ENCODE measurements at places on chromosomes 1 and 21.

DNA sequence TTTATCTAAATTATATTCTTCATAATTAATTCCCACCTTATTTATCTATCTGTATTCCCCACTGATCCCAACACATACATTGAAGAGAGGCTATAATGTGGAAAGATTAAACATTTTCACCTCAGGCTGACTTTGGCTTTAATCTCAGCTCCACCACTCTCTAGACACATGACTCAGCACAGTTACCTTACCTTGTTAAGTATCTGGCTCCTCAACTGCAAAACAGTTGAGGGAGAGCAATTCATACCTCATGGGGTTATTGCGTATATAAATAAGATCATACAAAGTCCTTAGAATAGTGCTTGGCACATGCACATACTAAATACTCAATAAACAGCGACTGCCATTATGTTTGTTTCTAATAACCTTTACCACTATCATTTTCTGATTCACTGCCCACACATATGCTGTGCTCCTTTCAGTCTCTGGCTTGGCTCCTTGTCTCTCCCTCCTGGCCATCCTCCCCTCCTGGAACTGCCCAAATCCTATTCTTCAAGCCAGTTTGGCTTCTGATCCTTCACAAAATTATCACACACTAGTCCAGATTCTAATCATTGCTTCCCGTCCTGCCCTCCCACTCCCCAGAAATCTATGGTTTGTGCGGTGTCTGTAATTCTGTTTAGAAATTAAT, 50.1 kb downstream of the BCL9 start:
- no peak for DNase-seq

DNA sequence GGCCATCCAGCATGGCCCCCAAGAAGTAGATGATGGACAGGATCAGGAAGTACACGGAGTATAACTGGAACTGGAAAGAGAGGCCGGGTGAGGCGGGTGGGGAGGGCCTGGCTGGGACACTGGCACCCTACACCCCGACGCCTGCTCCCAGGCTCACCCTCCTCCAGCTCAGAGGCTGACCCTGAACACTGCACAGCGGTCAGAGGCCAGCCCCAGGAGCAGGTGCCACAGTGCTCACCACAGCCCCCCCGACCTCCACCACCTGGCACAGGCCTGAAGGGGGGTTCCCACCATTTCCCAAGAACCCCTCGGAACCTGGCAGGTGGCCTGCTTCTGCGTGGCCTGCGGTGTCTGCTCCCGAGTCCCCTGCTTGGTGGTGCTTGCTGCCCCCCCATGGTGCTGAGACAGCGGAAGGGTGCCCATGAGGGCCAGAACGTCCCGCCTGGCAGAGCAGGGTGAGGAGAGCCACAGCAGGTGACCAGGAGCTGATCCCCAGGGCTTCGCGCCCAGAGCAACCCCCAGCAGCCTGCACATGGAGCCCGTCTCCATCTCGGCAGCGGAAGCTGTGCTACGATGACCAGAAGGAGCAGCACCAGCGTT, 26.1 kb downstream of the SLC19A1 start:
- DNase-seq: no peak

GRCh38 chr1:3544040-3544977, 67.0 kb downstream of the MEGF6 start:
- DNase-seq: no peak

GRCh38 chr1:218474128-218474527, 129.0 kb downstream of the TGFB2 start:
- DNase-seq: no peak

GRCh38 chr1:225746361-225747179, 31.1 kb upstream of the SRP9 start:
- no peak for DNase-seq

- peak; percentile 2 for DNase-seq
Measured at GRCh38 chr1:110916669-110917306, 43.8 kb downstream of the CD53 start.

GRCh38 chr1:6996371-6996770, 211.1 kb downstream of the CAMTA1 start:
- no peak for DNase-seq

- DNase-seq: no peak
Measured at GRCh38 chr1:229563701-229564100, 5.2 kb upstream of the ABCB10 start.

DNA sequence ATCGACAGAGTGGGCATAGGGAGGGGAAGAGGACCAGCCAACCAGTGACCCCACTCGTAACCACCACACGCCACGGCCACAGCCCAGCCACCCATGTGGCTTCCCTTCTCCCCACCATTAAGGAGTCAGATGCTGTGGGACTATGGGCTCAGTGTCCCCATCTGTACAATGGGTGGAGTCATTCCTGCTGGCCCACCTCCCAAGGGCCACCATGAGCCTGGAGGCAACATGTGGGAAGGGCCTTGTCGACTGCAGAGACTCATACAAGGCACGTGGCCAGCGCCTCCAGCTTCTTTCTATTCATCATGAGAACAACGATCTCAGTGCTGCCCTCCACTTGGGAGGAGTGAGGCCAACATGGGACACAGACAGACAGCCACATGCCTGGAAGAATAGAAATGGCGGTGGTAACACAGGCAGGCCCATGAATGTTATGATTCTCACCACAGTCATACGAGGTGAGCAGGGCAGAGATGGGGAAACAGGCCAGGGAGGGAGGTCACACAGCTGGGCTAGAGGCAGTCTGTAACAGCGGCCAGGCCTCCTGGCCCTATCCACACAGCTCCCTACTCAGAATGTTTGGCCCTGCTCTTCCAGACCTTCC, 16.1 kb downstream of the LRP8 start:
- no peak for DNase-seq

DNA sequence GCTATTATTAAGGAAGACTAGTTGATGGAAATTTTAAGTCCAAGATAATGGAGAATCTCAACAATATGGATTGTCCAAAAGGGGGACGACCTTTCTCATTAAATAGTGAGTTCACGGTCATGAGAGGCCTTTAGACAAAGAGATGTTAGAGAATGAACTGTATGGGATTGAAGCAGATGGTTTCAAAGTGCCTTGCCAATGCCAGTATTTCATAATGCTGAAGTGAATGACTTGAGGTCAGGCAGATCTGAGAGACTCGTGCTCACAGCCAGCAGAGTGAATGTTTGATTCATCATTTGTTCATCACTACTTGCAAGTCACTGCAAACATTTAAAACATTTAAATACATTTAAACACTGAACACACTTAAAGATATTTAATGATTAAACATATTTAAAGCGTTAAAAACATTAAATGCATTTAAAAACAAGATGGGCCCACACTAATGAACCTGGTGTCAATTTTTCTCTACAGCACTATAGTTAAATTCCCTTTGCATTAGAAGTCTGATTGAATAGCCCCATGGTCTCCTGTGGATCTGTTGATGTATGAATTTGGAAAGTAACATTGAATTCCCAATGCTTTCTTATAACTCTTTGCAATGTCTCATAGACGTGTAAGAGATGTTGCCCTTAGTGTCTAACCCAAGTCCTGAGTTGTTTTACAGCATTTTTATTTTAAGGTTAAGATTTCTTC, 80.7 kb downstream of the TGFB2 start:
- no peak for DNase-seq

DNA sequence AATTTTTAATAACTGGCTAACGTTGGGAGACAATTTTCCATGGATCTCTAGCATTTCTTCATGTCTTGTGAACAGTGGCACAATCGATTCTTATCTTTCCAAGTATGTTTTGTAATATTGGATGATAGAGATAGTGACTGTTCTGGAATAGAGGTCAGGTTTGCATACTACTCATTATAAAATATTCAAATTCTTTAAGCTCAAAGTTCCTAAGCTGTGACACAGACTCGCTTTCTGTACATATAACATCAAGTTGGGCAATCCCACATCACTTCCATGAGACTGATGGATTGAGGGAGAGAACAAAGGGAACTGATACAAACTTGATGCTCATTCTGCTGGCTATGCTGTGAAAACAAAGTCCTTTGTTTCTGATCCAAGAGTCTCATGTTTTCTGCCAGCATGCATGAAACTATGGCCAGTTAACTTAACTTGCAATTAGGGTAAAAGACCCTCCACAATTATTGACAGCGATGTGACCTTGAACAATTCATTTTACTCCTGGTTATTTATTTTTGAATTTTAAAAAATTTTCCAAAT, 392.4 kb downstream of the TTLL7 start:
- no peak for DNase-seq

DNA sequence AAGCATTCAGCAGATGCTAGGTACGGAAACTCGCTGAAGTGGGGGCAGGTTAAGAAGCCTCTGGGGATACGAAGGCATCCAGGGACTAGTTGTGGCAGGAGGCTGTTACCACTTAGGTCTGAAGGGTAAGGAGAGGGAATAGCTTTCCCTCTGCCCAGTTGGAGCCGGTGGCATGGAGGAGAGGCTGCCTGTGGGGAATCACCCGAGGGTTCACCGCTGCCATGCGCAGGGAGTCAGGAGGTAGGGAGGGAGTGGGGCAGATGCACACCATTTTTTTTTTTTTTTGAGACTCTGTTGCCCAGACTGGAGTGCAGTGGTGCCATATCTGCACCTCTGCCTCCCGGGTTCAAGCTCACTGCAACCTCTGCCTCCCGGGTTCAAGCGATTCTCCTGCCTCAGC, 6.1 kb downstream of the PCSK9 start:
- DNase-seq: no peak

GRCh38 chr1:2594001-2594640, 7.5 kb downstream of the PRXL2B start:
- no peak for DNase-seq

DNA sequence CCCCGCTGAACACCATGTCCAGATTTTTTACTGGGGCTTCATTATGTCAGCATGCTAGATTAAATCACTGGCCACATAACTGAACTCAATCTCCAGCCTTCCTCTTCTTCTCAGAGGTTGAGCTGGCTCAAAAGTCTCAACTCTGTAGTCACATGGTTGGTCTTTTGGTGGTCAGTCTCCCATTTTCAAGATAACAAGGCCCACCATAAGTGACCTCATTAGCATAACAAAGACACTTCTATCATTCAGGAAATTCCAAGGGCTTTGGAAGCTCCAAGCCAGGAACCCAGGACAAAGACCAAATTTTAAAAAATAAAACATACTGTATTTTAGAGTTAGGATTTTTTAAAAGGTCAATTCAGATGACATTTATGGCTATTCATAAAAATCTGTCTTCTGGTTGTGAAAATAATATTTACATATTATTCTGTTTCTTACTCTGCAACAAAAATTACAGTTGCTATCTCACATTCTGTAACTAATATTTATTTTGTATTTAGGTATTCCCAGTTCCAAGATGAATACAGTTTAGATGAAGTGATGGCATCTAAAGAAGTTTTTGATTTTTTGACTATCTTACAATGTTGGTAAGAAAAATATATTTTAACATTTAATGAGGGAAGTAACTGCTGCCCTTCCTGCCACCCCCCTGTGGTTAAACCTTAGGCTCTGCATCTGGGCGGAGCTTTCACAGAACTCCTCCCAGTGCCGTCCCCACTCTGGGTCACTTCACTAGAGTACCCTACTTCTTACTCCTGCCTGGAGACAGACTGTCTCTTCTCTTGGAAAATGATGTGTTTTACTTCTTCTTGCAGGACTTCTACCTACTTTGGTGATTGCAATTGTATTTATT, 49.3 kb downstream of the SCP2 start:
- no peak for DNase-seq

DNA sequence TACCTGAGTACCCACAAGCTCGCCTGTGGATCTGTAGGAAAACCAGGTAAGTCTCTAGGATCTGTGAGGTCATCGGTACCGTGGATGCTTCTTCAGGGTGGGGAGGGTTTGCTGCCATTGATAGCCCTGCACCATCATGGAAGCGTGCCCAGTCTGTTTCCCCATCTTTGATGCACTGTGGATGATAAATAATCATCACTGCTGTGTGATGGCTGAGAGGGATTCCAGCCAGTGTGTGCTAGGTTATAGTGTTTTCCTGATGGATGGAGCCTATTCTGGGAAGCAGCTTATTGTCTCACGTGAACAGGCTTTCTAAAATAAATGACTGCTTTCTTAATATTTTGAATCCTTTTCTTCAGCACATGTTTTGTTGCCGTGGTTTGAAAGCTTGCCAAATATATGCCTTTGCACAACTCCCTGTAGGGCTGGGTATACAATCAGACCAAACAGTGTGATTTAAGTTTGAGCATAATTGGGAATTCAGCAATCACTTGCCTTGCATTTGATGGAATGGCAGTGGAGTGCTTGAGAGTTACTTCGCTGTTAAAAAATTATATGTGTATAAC, 113.8 kb downstream of the CAMTA1 start:
- DNase-seq: no peak
